ENCODE measurements at places on chromosomes 3 and 15.

GRCh38 chr3:39208463-39209055 lies 16.2 kb upstream of the XIRP1 start:
- peak; percentile 91 for DNase-seq

DNA sequence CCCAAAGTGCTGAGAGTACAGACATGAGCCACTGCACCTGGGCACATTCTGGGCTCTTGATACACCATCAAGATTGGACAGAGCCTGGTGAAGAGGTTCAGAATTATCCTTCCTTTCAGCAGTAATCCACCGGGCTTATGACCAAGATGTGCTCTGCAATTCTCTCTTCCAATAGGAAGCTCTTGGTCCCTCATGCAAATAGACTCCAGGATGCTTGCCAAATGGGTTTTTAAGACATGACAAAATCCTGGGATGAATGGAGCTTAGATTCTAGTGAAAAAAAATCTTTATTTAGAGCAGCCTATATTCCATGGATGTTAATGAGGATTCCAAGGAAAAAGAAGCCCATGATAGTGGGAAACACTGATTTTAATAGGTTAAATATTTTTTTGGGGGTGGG lies 119.1 kb downstream of the SV2B start:
- no peak for DNase-seq

DNA sequence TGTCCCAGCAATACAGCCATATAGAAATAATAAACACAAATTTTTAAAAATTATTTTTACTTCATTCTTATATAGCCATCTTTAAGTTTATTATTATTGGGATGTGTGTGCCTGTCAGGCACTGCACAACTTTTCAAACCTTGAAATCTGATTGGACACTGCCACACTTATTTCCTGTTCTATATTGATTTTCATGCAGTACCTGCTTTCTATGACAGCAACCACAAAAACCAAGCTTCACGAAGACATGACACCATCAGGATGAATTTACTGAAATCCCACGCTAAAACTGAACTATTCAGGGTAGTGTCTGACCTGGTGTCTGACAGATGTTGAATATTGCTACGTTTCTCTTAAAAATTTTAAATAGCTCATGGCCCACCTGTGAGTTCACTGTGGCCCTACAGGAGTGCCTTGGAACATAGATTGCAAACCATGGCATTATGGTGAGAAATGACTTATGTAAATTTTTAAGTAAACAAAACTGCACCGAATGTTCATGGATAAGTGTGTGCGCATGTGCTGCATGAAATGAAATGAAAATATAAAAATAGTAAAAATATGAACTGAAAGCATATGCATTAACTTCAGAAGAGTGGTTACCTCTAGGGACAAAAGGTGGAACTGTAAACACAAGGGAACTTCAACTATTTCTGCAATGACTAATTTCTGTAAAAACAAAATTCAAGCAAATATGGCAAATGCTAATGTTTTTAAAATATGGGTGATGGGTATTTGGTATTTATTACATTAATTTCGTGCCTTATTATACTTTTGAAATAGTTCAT lies 152.3 kb downstream of the ZBTB20 start:
- DNase-seq = no peak

DNA sequence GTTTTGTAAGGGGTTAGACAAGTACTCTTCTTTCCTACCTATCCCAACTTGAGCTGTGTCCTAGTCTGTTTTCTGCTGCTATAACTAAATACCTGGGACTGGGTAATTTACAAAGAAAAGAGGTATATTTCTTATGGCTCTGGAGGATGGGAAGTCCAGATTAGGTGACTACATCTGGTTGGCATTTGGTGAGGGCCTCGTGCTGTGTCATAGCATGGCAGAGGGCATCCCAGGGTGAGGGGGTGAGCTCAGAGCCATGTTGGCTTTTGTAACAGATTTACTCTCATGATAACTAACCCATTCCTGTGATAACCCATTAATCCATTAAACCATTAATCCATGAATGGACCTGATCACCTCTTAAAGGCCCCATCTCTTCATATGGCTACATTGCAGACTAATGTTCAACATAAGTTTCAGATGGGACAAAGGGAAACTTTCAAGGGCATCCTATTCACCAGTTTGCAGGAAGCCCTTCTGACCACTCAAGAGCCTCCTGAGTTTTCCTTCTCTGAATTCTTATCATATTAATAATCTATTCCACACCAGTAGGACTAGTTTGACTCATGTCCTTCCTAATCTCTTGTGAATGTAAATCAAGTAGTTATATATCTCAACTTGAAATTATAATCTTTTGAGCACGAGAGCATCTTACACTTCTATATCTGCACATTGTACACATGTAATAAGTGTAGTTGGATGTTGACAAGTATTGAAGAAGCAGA lies 185.7 kb upstream of the ZPLD1 start:
- DNase-seq = no peak

- no peak for DNase-seq
Measured at GRCh38 chr3:159322322-159322939, 520.6 kb downstream of the MFSD1 start.

DNA sequence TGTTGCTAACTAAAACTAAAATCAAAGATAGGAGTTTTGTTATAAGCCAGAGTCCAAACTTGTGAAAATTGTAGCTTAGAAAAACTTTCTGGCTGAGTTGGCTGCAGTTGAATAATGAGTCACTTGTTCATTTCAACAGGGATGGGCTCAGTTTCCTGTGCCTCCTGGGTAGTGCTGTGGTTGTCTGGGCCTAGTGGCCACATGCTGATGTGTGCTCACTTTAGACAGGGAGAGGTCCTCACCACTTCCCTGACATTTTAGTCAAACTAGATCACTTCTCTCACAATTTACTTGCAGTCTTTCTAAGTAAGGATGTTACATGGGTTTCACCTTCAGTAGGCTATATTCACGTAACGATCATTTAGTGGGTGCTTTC lies 6.3 kb upstream of the UBE2Q2 start:
- no peak for DNase-seq

- no peak for DNase-seq
Measured at GRCh38 chr15:24150542-24150941, 463.4 kb upstream of the NDN start.

- no peak for DNase-seq
Measured at GRCh38 chr3:16608816-16609215, 3.6 kb upstream of the DAZL start.
